Right renal cortex interstitium (tissue), 3 donors: ENCODE measurements at places on chromosomes 13 and 19. TPM values are rescaled to one million over a fixed set of nuclear protein-coding genes. Genes with fewer than 3 reads are reported as not detected.

DNA sequence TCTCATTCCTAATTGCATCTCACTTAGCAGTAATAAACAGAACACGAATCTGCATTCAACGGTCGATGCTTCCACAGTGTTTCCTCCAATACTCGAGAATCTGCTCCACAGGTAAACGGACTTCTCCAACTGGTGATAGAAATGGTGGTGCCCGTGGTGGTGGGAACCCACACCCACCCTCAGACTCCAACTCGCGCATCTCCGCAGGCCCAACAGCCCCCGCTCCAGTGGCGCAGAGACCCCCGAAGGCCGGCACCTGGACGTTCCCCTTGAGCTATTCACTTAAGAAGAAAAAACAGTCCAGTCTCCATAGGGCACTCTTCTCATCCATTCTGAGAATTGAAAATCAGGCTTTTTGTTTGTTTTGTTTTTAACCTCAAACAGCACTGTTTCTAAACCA lies 13.8 kb upstream of the RASA3 start:
- DNase-seq, result no peak

DNA sequence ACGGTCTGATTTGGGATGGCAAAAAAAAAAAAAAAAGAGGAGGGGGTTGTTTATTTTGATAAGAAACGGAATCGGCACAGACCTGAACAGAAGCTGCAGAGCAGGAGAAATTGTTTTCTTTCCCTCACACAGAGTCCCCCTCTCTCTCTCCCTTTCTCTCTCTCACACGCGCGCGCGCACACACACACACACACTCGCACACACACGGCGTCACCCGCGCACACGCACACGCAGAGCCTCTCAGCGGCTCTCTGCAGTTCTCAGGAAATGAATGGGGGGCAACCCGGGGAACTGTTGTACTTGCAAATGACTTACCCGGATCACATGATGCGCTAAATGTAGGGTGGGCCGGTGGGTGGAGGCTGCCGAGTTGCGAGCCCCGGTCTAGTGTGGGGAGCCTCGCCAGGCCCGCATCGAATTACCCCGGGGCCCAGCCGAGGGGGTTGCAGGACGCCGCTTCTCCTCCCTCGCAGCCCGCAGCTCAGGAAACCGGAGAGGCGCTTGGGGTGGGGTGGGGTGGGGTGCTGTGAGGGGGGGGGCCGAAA lies 475 bp downstream of the KLF12 start:
- peak; percentile 79 for DNase-seq

DNA sequence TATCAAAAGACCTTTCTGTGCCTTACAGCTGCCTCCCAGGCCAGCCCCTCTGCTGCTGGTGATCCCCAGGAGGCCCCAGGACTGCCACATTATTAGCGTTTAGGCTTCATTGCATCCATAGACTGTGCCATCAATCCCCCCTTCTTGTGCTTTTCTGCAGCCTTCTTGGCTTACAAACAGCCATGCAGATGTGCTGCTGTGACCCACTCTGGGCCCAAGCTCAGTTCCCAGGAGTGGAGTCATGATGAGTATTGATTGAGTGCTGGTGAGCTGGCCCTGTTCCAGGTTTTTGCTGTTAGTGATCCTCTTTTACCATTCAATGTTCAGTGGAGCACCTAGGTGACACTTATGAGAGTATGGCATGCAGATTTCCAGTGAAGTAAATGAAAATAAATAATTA lies 59.9 kb upstream of the SLAIN1 start:
- no peak for DNase-seq

DNA sequence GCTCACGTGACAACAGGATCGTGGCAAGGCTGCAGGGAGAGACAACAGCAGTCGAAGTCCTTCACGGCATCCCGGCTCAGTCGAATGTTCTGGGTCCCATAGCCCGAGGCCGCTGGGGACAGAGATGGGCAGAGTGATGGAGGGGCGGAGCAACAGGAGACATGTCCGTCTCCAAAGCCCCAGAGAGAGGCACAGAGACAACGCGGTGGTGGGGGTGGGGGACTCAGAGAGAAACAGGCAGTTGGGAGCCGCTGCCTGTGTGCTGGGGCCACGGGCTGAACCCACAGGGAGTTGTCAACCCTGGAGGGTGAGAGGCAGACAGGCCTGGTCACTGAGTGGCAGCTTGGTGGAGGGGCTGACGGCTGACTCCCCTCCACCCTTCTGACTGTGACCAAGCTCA lies 20.4 kb downstream of the NOSIP start:
- DNase-seq, result no peak

- DNase-seq, result no peak
Observed at GRCh38 chr13:106911020-106911419, 343.1 kb upstream of the ARGLU1 start.

GRCh38 chr19:6250909-6251308 lies 28.9 kb downstream of the MLLT1 start:
- no peak for DNase-seq

DNA sequence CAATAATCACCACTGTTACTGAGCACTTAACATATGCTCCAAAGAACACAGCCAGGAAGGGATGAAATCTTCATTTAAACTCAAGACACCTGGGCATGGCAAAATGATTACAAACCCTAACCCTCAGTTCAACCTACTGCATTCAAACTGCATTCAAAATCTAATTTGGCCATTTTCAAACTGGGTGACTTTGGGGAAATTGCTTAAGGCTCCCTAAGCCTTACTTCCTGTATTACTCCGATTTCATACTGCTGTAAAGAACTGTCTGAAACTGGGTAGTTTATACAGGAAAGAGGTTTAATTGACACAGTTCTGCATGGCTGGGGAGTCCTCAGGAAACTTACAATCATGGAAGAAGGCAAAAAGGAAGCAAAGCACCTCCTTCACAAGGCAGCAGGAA lies 50.4 kb downstream of the CBY2 start:
- DNase-seq, result no peak

- no peak for DNase-seq
Observed at GRCh38 chr13:76245920-76246319, 609.8 kb downstream of the LMO7 start.

Gene ADM5
- polyA plus RNA-seq, result 0.64 TPM

- DNase-seq, result no peak
Observed at GRCh38 chr13:25899952-25900351, 151.9 kb downstream of the SHISA2 start.

- no peak for DNase-seq
Observed at GRCh38 chr19:52566588-52566987, 3.5 kb upstream of the ZNF701 start.

GRCh38 chr19:49491030-49491803 lies 3.8 kb downstream of the RPL13A start:
- no peak for DNase-seq

- no peak for DNase-seq
Observed at GRCh38 chr13:106377931-106378662, 157.4 kb downstream of the EFNB2 start.

DNA sequence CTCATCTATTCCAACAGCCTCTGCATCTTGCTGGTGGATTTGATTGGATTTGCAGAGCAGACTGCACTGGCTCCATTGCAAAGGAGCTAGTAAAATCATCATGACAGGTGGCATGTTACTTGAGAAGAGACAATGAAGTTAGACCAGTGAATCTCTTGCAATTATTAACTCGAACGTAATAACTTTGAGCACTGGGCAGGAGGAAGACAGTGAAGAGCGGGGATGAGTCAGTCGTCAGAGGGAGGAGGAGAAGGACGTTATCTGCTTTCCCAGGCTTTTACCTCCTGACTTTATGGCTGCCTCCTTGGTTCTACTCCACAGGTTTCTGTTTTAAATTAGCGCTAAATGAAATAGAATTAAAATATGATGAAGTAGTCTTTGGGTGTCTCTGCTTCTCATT lies 257.8 kb upstream of the IPO5 start:
- no peak for DNase-seq

DNA sequence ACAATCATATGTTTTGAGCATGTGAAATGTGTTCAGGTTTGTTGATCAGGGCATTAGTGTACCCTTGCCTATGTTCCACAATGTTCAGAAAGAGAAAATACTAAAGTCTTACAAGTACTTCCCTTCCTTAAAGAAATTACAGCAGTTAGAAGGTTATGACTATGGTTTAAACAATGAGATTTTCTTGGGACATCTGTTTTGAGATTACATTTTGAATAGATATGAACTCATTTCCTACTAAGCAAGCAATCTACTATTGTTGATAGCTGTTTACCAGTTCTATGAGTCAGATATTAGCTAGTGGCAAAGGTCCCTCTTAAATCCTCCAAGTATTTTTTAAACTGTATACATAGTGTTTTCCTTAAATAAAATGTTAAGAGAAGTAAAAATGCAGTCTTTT lies 241.3 kb downstream of the DACH1 start:
- DNase-seq, result no peak

GRCh38 chr19:52191389-52191788 lies 1.5 kb downstream of the PPP2R1A start:
- no peak for DNase-seq
